ENCODE measurements at places on chromosomes 12 and 14.

DNA sequence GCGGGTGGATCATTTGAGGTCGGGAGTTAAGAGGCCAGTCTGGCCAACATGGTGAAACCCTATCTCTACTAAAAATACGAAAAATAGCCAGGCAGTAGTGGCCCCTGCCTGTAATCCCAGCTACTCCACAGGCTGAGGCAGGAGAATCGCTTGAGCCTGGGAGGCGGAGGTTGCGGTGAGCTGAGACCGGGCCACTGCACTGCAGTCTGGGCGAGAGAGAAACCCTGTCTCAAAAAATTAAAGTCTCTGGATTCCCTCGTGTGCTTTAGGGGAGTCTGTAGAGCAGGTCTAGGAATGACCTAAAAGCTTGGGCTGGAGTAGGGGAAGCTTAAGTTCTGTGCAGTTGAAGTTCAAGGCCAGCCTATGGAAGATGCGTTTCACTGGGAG lies 697 bp upstream of the TULP3 start:
- no peak for DNase-seq

GRCh38 chr12:64522807-64523206 lies 70.9 kb downstream of the TBK1 start:
- no peak for DNase-seq

DNA sequence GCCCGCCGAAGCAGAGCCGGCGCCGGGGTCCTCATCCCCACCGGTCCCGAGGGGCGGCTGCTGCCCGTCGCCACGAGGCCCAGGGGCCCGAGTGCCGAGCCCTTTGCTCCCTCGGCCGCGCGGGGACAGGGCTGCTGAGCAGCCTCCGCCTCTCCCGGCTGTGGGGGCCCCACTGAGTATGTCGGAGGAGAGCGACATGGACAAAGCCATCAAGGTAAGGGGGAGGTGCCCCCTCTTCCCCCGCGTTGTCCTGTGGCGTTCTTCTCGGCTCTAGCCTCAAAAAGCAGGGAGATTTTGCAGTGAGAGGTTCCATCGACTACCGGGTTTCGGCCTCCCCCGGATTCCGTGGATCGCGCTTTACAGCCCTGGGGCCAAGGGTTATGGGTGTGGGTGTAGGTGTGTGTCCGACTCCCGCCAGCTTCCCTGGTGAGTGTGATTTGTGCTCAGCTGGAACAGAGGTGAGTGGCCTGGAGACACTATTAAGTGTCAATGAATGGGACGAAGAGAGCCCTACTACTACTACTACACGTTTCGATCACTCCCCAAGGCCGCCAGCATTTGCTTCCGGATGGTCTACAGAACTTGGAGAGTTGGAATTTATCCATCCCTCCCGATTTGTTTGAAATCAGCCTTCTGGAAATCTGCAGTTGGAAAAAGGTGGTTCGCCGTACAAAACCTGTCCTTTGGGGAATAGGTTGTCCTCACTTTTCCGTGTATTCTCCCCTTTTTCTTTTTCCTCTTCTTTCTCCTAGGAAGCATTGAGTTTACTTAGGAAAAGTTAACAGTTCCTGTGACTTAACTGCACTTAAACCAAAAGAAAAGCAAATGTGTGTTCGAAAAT lies 748 bp downstream of the MAPKAPK5 start:
- no peak for DNase-seq

GRCh38 chr12:76272287-76272686 lies 75.9 kb downstream of the BBS10 start:
- no peak for DNase-seq

DNA sequence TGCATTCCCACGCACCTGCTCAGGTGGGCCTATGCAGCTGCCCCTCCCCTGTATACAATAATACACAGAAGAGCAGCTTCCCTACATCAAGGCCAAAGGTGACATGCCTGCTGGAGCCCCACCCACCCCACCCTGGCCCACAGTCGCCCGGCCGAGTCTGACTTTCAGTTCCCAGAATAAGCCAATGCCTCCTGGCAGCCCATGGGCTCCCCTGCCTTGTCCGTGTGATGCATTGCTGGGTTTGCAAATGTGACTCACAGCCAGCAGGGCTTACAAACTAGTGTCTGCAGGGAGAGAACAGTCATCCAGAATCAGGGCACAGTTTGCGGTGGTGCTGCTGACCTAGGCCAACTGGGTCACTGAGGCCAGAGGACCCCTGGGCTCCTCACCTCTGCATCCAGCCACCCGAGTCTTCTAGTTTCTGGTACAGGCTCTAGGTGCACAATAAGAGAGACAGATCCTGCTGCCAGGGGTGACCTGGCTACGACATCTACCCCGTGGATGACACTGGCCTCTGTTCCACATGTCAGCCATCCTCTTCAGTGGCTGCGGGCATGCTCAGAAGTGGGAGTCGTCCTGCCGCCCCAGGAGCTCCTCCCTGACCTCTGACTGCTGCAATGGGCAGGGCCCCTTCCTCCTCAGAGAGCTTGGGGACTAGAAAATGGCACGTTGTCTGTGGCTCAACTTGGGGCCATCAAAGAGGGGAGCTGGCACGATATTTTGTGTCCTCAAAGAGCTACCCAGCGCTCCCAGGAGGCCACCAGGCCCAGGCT lies 84.5 kb downstream of the CHGA start:
- DNase-seq, result peak; percentile 55

DNA sequence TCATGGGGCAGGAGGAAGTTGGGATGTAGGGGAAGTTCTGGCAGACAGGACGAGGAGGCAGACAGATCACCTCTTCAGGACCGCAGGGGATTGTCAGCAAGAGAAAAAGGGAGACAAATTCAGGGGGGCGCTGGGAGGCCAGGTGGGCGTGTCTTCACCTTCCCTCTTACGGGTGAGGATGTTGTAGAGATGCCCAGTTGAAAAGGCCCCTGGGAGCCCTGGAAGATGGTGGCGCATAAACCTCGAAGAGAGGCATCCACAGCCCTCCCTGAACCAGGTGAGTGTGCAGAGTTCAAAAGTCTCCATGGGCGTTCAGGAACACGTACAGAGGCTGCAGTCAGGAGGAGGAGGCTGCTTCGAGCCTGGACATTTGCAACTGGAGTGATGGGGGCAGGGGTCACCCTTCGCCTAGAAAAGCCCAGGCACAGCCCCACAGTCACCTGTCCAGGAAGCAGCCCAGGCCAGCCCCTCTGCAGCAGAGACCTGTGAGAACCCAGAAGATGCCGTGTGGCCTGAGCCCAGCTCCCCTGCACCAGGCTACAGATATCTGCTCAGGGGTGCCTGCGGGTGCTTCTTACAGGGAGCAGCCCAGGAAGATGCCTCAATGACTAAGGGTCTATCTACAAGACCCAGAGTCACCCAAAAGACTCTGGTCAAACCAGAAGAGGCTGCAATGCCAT lies 74.4 kb downstream of the PRIMA1 start:
- no peak for DNase-seq

DNA sequence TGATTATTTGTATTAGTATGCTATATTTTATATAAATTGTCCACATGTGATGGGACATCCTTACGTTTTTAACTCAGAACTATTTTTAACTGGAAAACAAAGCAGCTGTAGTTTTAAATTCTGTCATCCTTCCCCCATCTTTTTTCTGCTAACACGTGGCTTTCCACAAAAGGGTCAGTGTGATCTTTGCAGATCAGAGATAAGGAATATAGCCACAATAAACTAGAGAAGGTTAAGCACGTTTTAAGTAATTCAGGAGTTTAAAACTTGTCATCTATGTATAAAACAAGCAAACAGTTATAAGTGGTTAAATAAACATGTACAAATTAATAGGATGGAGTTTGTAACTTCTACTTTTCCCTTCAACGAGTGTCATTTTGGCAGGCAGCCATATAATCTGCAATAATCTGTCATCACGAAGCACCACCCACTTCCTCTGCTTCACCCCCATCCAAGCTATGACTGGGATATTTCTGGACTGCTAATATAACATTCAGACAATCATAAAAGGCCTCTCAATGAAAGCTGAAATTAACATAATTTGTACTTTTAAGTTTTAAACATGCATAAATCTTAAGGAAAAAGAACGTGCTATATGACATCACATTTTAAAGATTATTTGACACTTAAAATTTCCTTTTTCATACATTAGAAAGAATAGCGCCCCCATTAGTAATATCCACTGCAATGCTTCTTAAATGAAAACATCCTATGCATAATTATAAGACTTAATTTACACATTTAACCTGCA lies 15.3 kb downstream of the TAOK3 start:
- peak; percentile 76 for DNase-seq

DNA sequence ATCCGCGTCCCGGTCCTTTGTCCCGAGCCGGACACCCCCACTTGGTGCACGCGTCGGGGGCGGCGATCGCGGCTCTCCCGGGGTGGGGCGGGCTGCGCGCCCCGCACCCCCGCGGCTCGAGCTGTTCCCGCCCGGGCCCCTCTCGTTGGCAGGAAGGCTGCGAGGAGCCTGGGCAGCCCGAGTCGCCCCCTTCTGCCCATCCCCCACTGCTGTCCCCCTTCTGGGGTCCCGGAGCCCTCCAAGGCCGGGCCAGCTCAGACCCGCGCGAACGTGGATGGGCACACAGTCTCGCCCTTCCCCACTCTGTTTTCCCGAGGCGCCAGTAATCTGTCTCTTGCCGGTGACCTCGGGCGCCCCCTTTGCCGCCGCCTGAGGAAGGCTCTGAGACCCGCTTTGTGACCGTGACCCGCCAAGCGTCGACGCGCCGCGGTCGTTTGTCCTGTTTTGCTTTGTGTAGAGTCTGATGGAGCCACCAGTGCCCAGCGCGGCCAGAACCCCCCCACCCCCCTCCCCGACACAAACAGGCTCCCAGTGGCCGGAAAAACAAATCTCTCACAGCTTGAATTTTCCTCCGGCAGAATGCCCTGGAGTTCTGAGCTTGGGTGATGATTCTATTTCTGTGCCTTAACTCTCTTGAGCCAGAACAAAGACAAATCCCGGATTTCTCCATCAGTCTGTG lies 610 bp downstream of the C14orf132 start:
- DNase-seq, result peak; percentile 27

DNA sequence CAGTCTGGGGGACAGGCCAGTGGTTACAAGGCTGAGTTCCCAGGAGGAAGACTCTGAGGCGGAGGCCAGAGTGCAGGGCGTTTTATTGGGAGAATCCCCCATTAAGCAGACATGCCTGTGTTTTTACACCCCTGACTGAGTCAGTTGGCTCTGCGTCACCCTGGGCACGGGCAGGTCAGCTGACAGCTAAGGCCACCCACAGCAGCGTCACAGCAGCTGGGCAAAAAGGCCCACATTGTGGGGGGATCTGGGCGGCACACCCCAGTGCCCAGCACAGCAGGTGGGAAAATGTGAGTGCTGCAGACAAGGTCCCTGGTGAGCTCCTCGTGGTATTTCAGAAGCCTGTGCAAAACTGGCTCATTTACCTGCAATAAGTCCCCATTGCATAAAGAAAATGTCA lies 184.7 kb downstream of the AACS start:
- DNase-seq, result no peak

GRCh38 chr14:96416292-96416691 lies 24.4 kb downstream of the AK7 start:
- DNase-seq, result no peak

DNA sequence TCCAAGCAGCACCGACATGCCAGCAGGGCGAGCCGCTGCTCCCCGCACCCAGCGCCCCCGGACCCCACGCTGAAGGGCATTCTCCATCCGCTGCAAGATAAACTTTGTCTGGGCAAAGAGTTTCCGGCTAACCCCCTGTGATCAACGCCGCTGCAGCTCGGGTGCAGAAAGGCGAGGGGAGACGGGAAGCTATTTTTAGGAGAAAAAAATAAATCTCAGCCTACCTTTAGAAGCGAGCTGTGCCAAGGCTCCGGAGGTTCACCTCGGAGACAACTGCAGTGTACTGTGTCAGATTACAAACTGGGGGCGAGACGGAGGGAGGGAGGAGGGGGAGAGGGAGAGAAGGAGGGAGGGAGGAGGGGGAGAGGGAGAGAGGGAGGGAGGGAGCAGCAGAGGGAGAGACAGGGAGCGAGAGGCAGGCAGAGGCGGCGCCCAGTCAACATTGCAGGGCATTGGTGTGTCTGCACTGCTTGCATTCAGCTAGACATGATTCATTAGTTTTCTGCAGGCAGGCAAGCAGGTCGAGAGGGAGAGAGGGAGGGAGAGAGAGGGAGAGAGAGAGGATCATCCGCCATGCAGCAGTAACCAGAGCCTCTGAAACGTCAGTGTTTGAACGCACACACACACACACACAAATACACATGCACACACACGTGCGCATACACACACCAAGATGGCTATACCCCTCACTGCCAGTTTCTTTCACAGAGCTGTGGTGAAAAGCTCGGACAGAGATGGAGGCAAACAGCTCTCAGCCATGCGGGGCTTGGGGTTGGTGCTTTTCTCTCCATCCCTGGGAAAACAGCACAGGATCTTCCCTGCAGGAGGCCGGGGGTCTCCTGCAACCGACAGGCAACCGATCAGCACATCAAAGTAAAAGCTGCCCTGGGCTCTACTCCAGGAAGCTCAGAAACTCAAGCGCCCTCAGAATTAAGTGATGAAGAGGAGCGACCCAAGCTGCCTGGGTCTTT lies at the start of gene RIMBP2:
Gene RIMBP2 (minus strand): TSS at position 302 of the 971 bp plus-strand sequence. CDS start 237,286 bp downstream, outside the sequence.
- DNase-seq, result no peak

DNA sequence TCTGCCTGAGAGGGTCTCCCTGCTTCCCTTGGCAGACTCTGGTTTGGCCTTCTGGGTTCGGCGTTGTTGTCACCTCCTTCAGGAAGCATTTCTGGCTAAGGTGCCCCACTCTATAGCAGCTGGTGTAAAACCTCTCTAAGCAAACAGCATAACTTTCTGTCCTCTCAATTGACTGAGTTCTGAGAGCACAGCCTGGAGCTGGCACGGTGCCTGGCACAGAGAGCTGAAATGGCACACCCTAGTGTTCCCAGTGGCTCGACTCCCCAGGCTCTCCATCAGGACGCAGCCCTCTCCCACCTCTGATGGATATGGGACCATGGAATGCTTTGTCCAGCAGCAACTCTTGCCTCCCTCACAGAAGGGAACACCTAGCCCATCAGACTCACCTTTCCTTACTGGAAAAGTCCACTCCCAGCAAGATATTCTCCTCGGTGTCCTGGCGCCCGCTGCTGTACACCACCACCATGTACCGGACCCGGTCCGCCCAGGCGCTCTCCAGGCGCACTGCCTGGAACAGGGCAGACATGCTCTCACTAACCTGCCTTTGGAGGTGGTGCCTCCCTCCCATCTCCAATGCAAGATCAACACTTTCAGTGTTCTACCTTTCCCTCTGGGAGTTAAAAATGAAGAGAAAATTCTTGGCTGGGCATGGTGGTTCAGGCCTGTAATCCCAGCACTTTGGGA lies 40.6 kb downstream of the SSH1 start:
- no peak for DNase-seq

GRCh38 chr14:21087294-21088091 lies 11.0 kb downstream of the ZNF219 start:
- DNase-seq, result peak; percentile 89

DNA sequence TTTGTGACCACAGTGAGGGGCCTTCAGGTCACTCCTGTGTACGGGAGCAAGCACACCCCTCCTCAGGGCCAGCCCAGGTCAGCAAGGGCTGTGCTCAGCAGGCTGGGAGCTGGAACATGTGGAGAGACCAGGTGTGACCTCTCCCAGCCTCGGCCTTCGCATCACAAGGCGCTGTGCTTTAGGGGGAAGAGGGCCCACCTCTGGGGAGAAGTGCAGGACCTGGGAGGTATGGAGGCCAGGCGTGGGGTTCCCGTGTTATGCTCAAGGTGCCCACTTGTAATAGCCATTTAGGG lies 194.6 kb upstream of the PRMT8 start:
- no peak for DNase-seq

GRCh38 chr14:88184956-88185355 lies 138.1 kb downstream of the KCNK10 start:
- DNase-seq, result no peak

- no peak for DNase-seq
Observed at GRCh38 chr14:103526247-103526913, 2.6 kb upstream of the TRMT61A start.

All from B cell (primary cell).